Esophagus muscularis mucosa (tissue), 4 donors: ENCODE measurements at places on chromosomes 2 and 18. TPM values are rescaled to one million over a fixed set of nuclear protein-coding genes. Genes with fewer than 3 reads are reported as not detected.

RND3 gene
- 39.6 TPM for total RNA-seq

SLC4A5 gene
- 0.50 TPM for total RNA-seq

DNA sequence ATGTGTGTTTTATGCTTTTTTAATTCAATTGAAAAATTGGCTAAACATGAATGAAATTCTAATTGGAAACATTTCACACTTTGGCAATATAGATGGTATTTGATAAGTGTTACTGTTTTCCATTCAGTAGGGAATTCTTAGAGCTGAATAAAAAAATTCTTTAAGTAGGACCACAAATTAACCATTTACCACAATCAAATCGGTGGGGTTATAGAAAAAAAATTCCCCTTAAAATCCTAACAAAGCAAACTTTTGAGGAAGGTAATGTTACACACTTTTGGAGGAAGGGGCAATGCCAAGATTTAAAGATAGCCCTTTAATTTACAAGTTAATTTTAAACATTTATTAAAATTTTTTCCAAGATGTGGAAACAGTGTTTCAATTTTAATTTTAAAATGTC, 279.0 kb upstream of the FIGN start:
- DNase-seq, result no peak

DNA sequence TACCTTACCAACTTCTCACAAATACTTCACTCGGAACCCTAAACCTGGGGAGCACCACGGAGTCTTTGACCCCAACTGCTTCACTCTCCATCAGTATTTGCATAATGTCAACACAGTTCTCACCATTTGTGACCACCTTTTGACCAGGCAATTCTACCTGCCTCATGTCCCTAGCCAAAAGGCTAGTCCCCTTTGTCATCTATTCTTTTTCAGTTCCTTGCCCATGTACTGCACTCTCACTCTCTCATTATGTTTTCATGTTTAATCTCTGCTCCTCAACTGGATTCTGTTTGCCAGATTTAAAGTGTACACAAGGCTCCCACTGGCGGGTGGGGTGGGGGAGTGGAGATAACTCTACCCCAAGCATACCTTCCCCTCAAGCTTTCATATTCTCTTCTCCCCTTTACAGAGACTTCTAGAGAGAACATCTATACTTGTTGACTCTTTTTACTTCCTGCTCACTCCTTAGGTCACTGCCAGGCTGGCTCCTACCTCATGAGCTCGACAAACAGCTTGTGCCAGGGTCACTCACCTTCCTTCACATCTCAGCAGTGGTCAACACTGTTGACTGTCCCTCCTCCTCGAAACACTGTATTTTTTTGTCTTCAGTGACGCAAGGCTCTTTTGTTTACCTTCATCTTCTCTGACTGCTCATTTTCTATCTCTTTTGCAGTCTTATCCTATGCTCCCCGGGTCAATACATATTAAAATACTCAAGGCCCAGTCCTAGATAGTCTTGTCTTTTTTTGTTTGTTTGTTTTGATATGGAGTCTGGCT, 88.7 kb upstream of the MAP4K3 start:
- DNase-seq, result no peak
